ENCODE measurements at places on chromosomes 4 and X.
A peak's percentile ranks its signal among the peaks of the same experiment; 100 is the strongest.

GRCh38 chr4:61773655-61774245, 573.6 kb downstream of the ADGRL3 start:
- no peak for DNase-seq

DNA sequence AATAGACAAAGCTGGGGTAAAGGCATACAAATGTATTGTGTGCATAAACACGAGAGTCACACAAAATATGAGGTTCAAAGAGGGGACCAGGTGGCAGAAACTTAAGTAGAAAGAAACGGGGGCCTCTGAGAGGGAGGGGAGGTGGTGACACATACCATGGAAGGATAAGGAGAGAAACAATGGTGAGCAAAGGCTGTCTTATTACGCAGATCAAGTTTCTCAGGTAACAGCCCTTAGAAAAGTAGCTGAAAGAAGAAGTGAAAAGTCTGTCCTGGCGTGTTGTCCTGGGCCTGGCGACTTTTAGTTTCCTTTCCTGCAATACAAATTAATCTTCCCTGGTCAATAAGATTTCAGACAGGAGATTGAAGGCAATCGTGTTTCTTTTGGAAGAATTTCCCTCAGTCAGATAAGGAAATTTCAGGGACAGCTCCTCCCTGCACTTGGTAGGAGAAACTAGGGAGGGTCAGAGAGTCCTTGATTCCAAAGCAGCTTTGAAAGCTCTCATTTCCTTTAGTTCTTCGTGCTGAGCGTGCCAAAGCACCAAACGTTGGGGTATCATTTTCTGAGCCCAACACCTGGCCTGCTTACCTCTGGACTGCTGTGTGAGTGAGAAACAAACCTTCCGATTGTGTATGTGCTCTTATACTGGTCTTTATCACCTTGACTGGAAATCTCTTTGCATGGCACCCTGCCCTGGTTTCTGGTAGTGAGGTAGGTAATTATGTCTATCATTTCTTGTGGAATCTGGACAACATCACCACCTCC, 676.7 kb upstream of the LCORL start:
- no peak for DNase-seq

DNA sequence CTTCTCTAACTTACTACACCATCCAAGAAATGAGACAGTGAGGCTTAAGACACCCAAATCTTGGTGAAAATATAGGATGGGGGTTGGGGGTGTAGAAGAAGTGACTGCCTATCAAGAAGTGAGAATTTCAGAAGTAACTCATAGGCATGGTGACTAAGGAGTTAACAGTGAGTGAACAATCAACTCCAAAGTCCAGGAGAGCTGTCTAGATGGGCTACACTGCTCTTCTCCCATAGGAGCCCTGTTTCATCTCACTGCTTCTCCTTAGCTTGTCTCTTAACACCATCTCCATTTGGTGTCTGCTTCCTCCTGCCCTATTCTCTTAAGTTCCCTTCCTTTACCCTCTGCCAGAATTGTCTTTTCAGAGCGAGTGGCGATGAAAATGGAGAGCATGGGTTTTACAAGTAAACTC, 22.7 kb downstream of the FABP2 start:
- no peak for DNase-seq

- peak; percentile 13 for DNase-seq
Observed at GRCh38 chr4:20418861-20419451, 167.3 kb downstream of the SLIT2 start.
